ENCODE measurements at places on chromosomes 7 and 10. TPM values are rescaled to one million over a fixed set of nuclear protein-coding genes. Genes with fewer than 3 reads are reported as not detected.

GRCh38 chr10:37960591-37961137, 15.8 kb downstream of the ZNF25 start:
- no peak for DNase-seq

- DNase-seq = no peak
Measured at GRCh38 chr7:56091591-56091990, 1.2 kb downstream of the PHKG1 start.

DNA sequence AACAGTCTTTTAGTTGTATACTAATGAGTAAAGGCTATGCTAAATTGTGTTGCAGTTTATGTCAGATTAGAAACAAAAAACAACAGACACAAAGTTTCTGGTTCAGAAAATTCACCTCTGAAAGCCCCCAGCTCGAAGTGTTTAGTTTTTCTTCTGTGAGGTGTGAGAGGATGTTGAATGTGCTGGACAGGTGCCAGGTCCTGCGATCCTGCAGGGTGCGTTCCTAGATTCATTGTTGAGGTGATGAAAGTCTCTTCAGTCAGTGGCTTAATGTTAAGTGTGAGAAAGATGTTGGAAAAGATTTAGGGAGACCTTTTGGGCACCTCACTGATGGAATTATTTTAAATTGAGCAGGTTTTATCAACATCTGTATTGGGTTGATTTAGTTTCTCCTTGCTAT, 287.3 kb downstream of the SDK1 start:
- DNase-seq = no peak

DNA sequence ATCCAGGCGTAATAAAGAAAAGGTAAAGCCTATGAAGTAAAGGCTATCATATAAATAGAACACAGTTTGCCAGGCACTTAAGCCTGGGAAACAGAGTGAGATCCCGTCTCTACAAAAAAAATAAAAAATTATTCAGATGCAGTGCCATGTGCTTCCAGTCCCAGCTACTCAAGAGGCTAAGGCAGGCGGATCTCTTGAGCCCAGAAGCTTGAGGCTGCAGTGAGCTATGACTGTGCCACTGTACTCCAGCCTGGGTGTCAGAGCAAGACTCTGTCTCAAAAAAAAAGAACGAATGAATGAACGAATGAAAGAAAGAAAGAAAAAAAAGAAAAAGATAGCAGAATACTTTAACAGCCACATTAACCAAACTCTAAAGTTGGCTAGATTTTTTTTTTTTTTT, 67.2 kb upstream of the MRLN start:
- no peak for DNase-seq

DNA sequence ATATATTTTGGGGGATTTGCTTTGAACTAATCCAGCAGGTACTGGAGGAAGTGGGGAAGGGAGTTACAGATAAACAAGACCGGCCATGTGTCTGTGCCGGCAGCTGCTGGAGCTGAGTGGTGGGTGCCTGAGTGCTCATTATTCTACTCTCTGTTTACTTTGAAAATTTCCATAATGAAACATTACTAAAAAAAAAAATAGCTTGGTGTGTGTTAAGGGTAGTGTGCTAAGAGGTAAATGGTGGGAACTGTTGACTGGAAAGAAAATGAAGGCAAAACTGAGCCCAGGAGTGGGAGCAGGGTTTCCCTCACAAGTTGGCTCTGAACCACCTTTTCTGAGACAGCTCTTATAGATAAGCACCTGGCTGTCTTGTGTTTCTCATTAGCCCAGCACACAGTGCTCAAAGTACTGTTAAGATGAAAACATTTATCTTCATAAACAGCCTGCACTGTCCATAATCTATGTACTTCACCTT, 50.6 kb downstream of the PARD3 start:
- DNase-seq = no peak

DNA sequence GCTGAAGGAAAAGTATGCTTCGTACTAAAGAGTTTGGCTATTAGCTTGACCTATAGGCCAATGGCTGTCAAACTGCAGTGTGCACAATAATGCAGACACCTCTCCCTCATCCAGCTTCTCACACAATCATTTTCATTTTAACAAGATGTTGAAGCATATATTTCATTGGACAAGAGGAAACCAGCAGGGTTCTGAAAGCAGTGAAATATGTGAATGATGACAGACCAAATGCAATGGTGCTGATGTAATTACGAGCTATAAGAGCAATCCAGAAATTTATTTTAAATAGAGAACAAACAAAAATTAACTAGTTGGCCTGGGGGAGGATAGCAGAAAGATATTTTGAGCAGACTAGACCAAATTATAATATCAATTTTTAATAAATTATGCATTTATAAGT, 331.5 kb upstream of the AKR1E2 start:
- no peak for DNase-seq

- DNase-seq = no peak
Measured at GRCh38 chr7:46133072-46133471, 212.0 kb upstream of the IGFBP3 start.

The SPDYE17 gene
- not detected for total RNA-seq

The BEND7 gene
- 16.9 TPM for total RNA-seq
